Cerebellar nuclear complex (tissue), 1 donor: ENCODE measurements at places on chromosomes 3 and 15.

DNA sequence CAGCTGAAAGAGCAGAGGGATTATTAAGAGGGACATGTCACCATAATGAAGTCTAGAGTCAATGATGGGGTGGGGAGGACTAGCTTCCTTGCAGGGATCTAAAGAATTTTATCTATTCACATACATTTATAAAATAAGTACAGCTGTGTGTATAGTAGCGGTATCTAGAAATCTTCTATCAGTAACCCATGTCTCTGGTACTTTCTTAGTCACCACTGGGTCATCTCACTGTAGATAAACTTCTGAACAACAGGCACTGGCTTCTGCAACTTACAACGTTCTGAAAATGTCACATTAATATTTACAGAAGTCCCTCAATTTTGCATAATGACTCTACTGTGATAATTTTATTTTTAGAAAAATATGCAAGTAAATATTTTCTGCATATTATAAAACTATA lies 401.7 kb downstream of the TBC1D5 start:
- no peak for DNase-seq

DNA sequence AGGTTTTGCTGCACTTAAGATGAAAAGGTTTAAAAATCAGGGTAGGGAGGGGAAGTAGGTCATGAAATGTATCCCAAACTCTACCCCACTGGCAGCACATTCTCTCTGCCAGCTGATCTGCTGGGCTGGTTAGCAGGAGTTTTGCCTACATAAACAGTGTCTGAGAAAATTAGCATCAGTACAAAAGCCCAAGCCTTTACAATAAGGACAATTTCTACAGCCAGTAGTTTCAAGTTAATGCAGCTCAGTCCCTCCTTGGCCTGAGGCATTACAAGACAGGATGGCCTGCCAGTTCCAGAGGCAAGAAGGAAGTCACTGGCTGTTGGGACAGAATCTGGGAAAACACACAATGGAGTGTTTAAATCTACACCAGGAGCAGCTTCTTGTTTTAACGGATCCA lies 32.8 kb downstream of the NCEH1 start:
- DNase-seq = no peak

GRCh38 chr15:53437985-53438841 lies 321.2 kb downstream of the WDR72 start:
- no peak for DNase-seq

GRCh38 chr15:48930735-48931134 lies 33.0 kb downstream of the SHC4 start:
- DNase-seq = no peak

GRCh38 chr3:188339410-188340295 lies 185.7 kb downstream of the LPP start:
- DNase-seq = no peak

GRCh38 chr15:52013151-52013791 lies 5.7 kb upstream of the MAPK6 start:
- no peak for DNase-seq

- no peak for DNase-seq
Measured at GRCh38 chr15:60821462-60822061, 342.6 kb upstream of the ICE2 start.

DNA sequence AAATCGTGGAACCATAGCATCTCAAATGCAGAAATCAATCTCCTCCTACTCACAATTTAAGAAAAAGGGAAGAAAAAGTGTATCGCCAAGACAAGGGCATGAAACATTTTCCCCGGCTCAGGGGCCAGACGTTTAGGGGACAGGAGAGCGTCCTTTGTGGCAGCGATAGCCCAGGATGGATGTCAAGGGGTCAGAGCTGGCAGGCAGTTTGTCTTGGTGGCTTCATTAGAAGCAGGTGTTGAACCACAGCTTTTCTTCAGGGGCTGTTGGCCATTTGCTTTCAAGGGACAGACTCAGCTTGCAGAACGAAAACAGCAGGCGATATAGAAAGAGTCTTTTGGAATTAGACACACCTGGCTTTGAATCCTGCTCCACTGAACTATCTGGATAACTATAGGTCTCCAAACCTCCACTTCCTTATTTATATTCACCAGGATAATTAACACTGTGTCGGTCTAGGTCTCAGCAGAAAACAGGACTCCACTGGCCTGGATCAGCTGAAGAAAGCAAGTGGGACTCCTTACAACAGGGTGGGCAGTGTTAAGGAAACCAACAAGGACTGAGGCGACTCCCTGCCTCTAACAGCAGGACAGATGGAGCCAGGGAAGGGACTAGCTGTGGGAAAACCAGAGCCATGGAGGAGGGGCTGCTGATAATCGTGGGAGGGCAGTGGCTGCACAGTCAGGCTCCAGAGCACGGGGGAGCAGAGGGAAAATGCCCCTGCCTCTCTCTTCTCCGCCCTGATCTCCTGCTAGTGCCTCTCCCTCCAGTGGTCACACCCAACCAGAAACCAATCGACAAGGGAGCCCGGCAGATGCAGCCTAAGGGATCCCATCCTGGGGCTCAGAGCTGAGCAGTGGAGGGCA lies 123.6 kb downstream of the LIPC start:
- no peak for DNase-seq

DNA sequence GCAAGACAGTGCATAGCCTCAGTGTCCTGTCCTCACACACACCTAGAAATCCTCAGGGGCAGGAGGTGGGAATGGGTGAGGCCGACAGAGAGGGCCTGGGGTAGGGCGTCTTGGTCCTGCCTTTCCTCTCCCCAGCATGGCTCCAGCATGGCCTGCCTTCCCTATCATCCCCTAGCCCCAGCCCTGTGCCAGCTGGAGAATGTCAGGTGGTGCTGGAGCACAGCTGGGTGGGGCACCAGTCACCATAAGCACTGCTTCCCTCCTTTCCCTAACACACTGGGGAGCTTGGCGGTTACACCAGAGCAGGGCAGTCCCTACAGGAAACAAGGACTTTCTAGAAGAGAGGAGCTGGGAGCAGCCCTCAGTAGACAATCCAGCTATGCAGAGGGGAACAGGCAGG lies 236.8 kb downstream of the KLF13 start:
- no peak for DNase-seq

DNA sequence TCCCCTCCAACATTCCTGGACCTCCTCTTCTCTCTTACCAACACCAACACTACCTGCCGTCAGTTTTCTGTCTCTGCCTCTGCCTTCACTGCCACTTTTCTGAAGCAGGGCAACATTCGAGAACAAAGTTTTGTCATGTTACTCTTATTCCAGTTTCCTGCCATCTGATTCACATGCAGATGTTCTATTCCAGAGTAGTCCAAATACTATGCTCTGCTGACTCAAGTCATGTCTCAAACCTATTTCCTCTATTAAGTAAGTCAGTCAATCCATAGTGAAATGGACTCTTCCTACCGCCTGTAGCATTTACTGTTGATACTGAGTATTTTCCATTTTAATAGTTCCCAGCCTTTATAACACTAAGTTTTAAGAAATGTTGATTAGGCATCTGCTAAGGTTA lies 43.4 kb downstream of the ESYT3 start:
- no peak for DNase-seq

DNA sequence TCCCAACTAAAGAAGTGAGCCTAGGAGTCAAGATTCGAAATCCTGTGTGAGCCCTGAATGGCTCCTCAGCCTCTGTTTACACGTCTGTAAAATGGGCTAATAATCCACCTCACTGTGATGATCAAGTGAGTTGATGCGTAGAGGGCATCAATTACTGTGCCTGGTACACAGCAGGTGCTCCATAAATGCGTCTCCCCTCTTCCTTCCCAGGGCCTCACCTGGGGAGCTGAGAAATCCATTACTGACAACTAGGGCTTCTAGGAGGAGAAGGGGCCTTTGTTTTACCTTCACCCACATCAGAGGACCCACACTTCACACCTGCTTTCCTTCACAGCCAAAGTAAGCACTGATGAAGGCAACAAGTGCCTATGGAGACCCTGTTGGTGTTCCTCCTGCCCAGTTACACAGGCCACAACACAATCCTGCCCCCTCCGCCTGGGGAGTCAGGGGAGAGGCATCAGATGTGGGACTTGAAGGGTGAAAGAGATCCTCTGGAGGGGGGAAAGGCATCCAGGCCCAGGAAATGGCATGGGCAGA lies 1.4 kb downstream of the CIB2 start:
- DNase-seq = no peak

DNA sequence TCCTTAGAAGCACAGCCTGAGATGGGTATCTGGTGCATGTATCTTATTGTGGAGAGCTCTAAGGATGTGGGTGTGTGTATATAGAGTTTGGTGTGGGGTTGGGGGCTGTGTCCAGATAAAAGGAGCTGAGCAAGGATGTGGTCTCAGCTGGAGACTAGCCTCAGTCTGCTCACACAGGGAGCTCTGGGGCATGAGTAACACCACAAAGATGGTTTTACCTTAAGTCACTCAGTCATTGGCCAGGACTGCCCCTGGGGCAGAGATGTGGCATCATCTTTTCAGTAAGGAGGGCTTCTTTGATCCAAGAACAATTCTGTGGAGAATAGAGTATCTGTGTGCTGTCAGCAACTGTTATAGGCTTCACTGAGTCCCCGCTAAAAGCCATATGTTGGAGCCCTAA lies 163.4 kb upstream of the NUDT16 start:
- no peak for DNase-seq

DNA sequence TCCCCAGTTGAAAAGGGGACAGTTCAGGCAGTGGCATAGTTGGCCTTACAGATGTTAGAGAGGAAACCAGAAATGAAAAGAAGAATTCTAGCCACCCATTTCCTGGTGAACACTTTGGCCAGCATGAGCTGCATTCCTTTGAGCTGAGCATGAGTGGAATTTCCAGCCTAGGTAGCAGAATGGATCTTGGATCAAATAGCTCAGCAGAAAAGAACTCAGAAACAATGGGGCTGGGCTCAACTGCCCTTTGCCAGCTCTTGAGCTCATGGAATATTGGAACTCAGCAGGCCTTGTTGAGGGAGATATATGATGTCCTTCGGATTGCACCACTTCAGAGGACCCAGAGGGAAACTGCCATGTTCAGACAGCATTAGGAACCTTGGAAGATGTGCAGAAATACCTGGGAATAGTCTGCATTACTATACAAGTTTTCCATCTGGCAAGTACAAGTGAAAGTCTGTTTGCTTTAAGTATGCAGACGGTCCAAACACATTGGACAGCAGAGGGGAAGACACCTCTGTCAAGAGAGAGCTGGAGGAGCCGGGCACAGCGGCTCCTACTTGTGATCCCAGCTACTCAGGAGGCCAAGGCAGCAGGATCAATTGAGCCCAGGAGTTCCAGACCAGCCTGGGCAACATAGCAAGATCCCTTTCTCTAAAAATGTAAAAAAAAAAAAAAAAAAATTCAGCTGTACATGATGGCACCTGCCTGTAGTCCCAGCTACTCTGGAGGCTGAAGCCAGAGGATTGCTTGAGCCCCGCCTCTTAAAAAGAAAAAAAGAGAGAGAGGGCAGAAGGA lies 3.1 kb upstream of the CDV3 start:
- no peak for DNase-seq

DNA sequence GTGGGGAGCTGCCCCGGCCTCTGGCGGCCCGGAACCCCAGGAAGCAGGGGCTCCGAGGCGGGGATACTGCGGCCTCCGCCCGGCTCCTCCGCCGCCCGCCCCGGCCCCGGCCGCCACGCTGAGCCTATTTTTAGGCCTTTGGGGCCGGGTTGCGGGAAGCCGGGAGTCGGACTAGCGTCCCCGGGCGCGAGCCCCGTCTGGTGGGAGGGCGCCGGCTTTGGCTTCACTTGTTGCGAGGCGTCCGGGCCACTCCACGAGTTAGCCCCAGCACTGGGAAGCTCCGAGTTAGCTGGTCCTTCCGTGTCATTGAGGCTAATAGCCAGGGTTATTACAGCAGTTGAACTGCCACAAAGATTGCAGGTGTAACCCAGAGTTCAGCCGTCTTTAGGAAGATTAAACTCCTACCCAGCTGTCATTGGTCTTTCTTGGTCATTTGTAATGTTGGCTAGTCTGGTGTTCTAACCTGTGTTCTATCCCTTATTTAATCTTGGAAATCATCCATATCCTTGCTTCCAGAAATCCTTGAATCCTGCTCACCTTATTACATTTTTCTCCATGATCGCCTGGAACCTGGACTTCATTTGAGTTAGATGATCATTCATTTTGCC lies 791 bp downstream of the GYG1 start:
- DNase-seq = no peak

GRCh38 chr3:101870138-101870537 lies 20.8 kb downstream of the NFKBIZ start:
- no peak for DNase-seq

GRCh38 chr3:68504201-68504600 lies 428.1 kb downstream of the TAFA4 start:
- no peak for DNase-seq
